ENCODE measurements at places on chromosomes 11 and 22.

DNA sequence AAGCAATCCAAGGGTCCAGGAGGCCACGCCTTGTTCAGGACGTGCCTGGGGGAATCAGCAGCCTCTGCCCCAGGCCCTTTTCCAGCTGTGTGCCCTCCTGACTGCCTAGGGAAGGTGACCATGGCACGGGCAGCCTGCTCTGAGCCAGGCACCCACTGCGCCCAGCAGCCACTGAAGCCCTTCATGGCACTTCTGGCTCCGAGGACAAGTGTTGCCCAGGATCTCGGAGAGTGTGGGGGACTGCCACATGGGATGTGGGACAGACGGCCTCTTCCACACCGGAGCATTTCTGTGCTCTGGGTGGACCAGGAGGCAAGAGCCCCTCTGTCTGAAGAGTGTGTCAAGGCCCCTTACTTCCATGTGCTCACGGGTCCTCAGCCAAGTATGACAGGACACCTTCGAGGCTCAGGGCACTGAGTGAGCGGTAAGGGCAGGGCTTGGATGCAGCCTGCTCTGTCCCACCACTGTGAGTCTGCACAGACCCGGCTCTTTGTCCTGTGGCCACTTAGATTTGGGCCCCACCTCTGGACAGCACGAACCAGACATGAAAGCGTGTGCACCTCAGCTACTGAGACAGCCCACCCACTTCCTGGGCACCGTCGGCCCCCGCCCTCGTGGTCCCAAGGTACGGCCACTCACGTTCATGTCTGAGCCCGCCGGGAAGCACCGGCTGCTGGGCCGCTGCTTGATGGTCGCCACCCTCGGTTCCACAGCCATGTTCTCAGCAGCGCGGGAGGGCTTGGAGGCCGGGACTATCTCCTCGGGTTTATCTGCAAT is 93.6 kb downstream of the CTTN start:
- no peak for DNase-seq

- no peak for DNase-seq
Measured at GRCh38 chr11:112085822-112086421, 634 bp downstream of the TIMM8B start.

- peak; percentile 47 for DNase-seq
Measured at GRCh38 chr11:100712583-100712982, 25.5 kb downstream of the ARHGAP42 start.

DNA sequence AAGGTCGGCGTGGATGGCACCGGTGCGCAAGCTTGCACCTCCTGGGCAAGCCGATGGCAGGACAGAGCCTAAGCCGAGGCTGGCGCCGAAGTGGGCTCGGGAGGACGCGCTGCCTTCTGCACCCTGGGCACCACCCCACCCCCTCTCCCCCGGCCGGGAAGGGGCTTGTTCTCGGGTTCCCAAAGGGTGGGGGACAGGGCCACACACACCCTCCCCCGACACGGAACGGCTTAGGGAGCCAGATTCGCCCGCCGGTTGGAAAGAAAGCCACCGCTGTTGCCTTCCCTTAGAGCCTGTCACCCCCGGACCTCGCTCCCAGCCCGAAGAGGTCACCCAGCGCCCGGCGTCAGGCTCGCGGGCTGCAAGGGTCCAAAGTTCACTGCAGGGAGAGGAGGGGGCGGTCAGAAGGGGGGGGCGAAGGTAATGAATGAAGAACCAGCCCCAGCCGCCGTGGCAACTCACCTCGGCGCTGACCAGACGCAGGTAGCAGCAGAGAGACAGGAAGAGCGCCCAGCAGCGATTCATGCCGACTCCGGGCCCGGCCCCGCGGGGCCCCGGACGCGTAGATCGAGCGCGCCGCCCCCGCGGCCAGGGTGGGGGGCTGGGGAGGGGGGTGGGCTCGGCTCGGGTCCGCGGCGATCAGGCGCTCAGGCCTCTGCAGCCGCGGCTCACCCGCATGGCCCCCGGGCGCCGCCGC is 1.2 kb downstream of the PDGFB start:
- DNase-seq, result no peak

DNA sequence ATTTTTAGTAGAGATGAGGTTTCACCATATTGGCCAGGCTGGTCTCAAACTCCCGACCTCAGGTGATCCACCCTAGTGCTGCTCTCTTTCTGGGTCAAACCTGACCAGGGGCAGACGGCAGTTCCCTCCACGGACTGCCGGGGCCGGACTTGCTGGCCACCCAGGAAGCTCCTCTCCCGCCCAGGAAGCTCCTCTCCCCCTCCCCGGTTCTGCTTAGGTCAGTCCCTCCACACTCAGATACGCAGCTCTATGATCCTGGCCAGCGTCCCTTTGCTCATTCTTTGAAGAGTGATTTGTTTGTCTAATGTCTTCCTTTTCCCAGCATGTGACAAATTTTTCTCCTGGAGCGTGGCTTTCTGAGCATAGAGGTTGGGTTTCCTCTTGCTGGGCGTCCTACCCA is 125.3 kb upstream of the B3GAT1 start:
- DNase-seq, result no peak
